ENCODE measurements at places on chromosomes 3 and 15.

- DNase-seq, result no peak
Measured at GRCh38 chr15:70801109-70801508, 37.8 kb upstream of the UACA start.

DNA sequence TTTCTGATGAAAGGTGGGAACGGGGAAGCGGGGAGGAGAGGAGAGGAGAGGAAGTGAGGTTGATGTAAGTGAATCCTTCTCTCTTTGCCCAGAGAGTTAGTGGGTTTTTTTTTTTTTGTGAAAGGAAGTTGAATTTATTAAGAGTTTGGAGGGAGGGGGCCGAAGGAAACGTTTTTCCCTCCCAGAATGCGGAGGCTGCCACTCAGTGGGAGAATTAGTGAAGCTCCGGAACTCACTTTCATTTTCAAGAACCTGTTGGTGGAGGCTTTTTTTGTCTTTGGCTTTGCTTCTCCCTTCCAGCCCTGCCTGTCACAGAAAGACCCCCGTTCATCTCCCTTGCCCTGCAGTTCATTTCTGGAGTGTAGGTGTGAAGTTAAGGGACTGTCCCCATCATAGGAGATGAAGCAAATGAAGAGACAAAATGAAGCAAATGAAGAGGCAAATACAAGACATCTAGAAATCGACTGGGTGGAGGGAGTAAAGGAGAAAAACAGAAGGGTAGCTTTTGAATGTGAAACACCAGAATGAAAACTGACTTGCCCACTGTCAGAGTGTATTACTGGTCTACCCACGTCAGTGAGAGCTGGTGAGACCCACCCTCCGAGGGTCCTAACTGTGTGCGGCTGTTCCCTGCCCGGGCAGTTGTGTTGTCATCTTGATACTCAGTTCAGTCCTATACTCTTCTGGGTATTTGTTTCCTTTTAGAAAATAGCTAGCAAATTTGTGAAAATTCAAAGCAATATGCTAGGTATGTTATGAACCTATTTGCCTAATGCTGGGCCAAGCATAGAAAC, 91.5 kb downstream of the ITPR1 start:
- DNase-seq, result no peak

DNA sequence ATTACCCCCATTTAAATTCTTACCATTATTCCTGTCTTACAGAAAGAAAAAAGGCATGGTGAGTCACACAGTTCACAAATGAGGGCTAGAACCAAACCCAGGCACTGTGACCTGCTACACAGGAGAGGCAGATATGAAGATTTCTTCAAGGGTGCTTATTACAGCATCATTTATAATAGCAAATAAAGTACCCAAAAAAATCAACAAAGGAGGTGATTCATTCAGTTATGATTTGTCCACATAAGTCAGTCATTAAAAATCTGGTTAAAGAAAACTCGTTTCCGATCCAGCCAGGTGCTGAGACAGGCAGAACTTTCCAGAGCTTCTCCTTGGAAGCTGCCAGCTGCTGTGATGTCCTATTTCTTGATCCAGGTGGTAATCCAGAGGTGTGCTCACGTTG, 7.5 kb upstream of the LOXL1 start:
- DNase-seq, result no peak

DNA sequence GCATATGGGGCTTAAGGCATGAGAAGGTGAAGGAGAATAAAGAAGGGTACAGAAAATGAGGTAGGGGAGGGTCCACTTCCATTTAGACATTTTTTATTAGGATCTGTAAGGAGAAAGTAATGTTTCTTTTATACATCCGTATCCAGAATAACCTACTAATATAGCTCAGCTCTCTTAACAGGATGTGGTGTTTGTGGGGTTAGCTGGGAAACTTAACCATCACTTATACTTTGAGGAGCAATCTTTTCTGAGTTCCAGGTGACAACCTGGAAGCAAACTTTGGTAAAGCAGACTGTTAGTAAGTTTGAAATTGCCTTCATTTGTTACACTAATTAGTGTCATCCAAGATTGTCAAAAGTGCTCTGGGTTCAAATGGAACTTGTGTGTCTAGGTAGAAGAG, 36.6 kb downstream of the BUB1B start:
- no peak for DNase-seq

GRCh38 chr15:66472176-66472999, 25.2 kb downstream of the SNAPC5 start:
- DNase-seq, result peak; percentile 31

DNA sequence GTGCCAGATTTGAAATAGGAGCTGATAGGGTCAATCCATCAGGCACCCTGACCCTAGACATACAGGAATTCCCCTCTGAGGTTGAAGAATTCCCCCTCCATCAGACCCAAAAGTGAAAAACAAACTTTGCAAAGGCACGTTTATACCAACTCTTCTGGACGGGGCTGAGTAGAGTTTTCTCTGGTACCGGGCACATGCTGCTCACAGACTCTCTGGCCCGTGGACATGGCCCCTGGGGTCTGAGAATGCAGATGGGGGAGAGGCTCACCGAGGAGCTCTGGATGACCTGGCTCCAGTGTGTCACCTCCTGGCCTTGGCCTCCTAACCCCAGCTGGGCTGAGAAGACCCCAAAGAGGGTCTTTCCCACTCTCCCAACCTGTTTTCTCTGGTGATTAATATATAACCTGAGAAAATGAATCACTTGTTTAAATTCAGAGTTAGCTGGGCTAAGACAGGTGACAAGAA, 11.2 kb upstream of the LIPC start:
- no peak for DNase-seq

DNA sequence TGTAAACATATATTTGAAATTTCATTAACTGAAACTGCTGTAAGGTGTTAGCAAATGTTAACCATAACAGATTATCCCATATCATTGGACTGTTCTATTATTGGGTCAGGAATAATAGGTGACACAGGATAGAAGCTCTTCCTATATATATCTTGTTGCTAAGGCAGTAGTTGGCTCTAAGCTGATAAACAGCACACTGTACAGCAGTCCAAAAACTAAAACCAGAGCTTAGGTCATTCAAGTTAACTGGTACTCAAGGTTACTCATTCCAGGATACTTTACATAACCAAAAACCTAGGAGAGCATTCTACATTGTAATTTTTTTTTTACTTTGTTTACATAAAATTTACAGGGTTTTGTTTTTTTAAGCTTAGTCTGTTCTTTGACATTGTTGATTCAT, 8.9 kb downstream of the DNAJC19 start:
- no peak for DNase-seq

- DNase-seq, result no peak
Measured at GRCh38 chr15:74398183-74398582, 30.7 kb upstream of the CYP11A1 start.

GRCh38 chr3:186298876-186299275, 63.2 kb downstream of the DGKG start:
- no peak for DNase-seq

- no peak for DNase-seq
Measured at GRCh38 chr15:39784638-39785037, 2.0 kb upstream of the FSIP1 start.

GRCh38 chr15:28105793-28106192, 6.7 kb upstream of the OCA2 start:
- DNase-seq, result no peak

DNA sequence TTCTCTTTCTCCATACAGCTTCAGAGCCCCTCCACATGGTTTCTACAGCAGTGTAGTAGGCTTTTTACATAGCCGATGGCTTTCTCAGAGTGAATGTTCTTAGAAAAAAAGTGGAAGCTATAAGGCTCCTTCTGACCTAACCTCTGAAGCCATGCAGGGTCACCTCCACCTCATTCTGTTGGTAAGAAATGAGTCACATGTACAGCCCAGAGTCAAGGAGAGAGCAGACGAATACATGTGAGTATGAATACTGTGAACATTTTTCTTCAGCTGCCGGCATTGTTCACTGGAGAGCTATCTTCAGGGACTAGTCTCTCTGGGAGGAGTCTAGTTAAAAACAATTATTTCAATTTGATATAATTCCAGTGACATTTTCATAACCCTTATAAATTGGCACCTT, 68.2 kb upstream of the THRB start:
- DNase-seq, result no peak

DNA sequence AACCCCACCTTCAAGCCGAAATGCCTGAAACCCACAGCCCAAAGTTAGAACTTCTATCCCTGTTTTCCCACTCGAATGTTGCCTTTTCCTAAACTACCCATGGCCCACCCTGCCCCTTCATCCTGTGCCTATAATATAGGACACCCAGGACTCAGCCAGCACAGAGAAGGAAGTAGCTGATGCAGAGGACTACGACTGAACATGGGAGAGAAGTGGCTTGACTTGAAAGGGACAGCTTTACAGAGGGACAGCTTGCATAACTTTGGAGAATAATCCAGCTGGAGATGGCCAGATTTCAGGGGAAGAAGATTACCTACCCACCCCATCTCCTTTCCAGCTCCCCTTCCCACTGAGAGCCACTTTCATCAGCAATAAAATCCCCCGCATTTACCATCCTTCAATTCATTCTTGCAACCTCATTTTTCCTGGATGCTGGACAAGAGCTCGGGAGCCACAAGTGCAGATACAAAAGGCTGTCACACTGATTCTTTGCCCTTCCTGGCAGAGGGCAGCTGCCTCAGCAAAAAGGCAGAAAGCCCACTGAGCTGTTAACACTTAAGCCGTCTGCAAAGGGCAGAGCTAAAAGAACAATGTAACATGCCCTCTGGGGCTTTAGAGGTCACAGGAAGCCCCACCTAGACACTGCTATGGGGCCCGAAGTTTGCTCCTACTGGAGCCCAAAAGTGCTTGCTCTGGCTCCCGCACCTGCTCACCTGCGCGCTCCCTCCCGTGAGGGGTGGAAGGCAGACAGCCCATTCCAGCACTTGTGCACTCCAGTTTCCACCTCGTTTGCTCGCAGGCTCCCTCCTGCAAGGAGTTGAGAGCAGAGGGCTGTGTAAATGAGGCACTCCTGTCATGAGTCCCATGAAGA, 224.0 kb downstream of the TBC1D5 start:
- no peak for DNase-seq

DNA sequence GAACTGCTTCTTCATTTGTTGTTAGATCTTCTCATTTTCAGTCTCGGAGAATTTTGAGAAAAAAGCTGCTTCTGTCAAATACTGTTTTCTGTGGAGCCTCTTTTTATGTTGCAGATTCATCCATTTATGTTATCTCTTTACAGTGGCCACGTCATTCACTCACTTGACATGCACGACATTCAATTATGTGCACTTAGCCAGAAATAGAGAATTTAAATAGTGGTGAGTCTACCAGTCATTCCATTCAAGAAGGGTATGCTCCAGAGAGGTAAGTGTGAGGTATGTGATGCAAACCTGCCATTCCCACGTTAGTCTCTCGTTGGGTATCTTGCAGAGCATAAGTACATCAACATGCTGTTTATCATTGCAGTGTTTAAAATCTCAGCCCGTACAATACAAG, 9.8 kb downstream of the ARPP19 start:
- DNase-seq, result no peak

- DNase-seq, result peak; percentile 40
Measured at GRCh38 chr3:53375019-53375418, 27.7 kb upstream of the DCP1A start.

- no peak for DNase-seq
Measured at GRCh38 chr3:36058404-36059030, 321.8 kb upstream of the STAC start.

DNA sequence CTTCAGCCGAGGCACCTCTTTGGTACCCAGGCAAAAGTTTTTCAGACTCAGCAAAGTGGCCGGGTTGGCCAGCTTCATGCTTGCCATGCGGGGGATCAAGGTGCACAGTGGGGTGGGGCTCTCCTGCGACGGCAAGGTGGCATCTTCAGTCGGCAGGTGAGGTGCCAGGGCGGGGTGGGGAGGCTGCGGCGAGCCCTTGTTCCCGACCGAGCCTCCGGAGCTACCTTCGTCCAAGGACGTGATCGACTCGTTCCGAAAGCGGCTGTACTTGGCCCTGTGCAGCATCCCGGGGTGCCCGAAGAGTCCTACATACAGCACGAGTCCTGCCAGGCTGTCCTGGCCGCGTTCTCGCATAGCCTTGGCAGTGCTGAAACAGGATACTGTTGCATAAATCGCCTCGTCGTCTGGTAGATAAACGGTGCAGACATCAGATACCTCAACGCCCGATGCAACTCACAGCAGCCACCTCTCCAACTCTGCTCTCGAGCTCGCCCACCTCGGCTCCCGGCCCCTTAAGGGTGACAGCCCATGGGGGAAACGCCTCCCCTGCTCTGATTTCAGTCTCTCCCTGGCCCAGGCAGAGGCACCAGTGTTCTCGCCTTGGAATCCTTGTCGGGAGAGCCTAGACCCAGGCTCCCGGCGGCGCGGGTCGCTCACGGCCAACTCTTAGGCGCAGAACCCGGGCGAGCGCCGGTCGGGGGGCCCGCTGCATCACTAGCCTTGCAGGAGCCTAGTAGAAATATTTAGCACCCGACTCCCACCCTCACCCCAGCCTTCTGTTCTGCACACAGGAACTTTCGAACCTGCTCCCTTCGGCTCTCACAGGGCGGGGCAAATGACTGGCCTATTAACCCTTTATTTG, 826 bp downstream of the SHC4 start:
- no peak for DNase-seq
